CD4-positive, alpha-beta memory T cell (primary cell): ENCODE measurements at places on chromosomes 2 and 18. TPM values are rescaled to one million over a fixed set of nuclear protein-coding genes. Genes with fewer than 3 reads are reported as not detected.

- no peak overlapping the region for H3K4me3 ChIP-seq
- DNase-seq = no peak
- H3K4me1 ChIP-seq = no peaks in the 10 kb centered on the region
- no peaks in the 10 kb centered on the region for H3K36me3 ChIP-seq
Measured at GRCh38 chr18:379681-380330, 112.0 kb upstream of the THOC1 start.

DNA sequence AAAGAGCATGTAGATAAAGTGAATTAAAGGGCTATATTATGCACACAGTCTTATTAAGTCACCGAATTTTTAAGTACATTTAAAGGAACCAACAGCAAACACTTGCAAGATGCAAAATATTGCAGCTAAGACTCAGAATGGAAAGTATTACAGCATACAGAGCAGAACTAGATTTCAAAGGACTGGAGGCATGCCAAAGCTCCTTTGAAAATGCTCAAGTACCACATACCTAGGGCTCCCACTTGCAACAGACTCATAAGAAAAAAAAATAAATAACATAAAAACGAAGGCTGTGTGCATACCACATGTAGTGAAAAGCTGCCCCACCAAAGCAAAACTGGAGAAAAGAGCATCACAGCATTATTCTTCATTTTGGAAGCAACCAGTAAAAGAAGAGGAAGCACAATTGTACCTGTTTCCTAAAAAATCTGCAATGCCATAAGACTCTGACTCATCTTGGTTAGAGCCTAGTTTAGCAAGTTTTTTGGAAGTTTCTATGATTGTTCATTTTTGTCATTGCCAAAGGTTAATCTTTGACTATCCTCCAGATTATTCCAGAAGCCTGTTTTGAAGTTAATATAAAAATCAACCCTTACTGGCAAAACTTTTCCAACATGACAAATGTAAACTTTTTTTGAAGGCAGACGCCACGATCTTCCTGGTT lies 306.0 kb upstream of the COL3A1 start:
- H3K4me3 ChIP-seq = no peak overlapping the region
- H3K27me3 ChIP-seq = no peaks in the 10 kb centered on the region
- H3K36me3 ChIP-seq = no peaks in the 10 kb centered on the region

DNA sequence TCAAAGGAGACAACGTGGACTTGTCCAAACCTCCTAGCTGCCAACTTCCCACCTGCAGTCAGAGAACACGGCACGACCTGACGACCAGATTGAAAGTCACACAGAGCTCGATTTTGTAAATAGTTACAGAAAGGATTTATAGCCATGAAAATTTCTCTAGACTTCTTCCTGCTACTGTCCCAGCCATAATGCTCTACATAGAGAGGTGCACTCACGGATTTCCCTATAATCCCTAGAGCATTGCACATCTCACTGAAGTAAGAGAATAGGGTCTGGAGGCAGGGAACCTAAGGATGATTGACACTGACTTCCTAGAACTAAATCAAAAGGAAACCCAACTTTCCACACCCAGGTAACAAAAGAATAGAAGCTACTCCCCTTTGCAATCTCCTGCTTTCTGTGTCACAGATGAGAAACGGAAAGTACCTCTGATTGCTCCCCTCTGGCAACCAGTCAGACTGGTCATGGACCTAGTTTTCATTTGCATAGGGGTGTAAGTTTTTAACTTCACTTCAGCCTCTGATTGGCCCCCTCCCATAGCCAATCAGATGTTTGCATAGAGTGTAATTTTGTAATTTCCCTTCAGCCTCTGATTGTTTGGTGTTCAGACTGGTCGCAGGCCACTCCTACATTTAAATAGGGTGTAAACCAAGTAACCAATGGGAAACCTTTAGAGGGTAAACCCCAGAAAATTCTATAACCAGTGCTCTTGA lies 58.6 kb upstream of the FBXO11 start:
- H3K36me3 ChIP-seq = no peaks in the 10 kb centered on the region
- DNase-seq = no peak
- H3K4me3 ChIP-seq = no peak overlapping the region

GRCh38 chr18:77811503-77811902 lies 561.9 kb downstream of the GALR1 start:
- H3K4me1 ChIP-seq = no peaks in the 10 kb centered on the region
- DNase-seq = no peak
- H3K27me3 ChIP-seq = no peaks in the 10 kb centered on the region
- H3K36me3 ChIP-seq = no peaks in the 10 kb centered on the region
- no peak overlapping the region for H3K27ac ChIP-seq

DNA sequence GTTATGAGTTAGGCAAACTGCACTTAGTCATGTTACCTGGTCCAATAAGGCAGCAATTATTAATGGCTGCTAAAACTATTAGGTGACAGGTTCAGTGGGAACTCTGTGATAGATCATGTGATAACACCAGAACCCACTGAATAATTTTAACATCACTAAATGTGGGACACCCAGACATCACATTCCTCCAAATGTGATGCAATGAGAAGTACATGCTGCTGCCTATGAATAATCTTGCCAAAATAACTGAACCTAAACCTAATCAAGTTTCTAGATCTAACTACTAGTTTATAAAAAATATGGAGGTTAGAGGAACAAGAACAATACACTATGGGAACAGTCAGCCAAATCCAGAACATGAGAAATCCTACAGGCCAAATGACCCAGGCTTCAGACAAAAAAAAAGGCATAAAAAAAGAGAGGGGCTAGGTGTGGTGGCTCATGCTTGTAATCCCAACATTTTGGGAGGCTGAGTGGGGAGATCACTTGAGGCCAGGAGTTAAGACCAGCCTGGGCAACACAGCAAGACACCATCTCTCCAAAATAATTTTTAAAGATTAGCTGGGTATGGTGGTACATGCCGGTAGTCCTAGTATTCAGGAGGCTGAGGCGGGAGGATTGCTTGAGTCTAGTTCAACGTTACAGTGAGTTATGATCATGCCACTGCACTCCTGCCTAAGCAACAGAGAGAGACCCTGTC lies 7.0 kb upstream of the ACTR2 start:
- no peak overlapping the region for H3K4me3 ChIP-seq
- no peak for DNase-seq
- H3K27ac ChIP-seq = no peak overlapping the region
- no peaks in the 10 kb centered on the region for H3K4me1 ChIP-seq
- H3K27me3 ChIP-seq = no peaks in the 10 kb centered on the region

DNA sequence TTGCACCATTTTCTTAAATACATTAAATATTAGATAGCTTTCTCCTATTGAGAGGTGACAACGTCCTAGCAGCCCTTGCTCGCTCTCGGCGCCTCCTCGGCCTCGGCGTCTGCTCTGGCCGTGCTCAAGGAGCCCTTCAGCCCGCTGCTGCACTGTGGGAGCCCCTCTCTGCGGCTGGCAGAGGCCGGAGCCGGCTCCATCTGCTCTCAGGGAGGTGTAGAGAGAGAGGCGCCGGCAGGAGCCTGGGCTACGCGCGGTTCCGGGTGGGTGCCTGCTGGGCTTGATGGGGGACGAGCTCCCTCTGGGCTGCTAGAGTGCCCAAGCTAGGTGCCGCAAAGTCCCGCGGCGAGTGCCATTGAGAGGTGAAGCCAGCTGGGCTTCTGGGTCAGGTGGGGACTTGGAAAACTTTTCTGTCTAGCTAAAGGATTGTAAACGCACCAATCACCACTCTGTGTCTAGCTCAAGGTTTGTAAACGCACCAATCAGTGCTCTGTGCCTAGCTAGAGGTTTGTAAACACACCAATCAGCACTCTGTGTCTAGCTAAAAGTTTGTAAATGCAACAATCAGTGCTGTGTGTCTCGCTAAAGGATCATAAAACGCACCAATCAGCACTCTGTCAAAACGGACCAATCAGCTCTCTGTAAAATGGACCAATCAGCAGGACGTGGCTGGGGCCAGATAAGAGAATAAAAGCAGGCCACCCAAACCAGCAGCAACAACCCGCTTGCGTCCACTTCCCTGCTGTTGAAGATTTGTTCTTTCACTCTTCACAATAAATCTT lies 3.1 kb downstream of the RPRD1A start:
- no peak for DNase-seq
- H3K4me1 ChIP-seq = peaks cover 35% of the 10 kb centered on the region
- H3K4me3 ChIP-seq = no peak overlapping the region
- H3K27ac ChIP-seq = no peak overlapping the region
- no peaks in the 10 kb centered on the region for H3K27me3 ChIP-seq
- no peaks in the 10 kb centered on the region for H3K36me3 ChIP-seq

DNA sequence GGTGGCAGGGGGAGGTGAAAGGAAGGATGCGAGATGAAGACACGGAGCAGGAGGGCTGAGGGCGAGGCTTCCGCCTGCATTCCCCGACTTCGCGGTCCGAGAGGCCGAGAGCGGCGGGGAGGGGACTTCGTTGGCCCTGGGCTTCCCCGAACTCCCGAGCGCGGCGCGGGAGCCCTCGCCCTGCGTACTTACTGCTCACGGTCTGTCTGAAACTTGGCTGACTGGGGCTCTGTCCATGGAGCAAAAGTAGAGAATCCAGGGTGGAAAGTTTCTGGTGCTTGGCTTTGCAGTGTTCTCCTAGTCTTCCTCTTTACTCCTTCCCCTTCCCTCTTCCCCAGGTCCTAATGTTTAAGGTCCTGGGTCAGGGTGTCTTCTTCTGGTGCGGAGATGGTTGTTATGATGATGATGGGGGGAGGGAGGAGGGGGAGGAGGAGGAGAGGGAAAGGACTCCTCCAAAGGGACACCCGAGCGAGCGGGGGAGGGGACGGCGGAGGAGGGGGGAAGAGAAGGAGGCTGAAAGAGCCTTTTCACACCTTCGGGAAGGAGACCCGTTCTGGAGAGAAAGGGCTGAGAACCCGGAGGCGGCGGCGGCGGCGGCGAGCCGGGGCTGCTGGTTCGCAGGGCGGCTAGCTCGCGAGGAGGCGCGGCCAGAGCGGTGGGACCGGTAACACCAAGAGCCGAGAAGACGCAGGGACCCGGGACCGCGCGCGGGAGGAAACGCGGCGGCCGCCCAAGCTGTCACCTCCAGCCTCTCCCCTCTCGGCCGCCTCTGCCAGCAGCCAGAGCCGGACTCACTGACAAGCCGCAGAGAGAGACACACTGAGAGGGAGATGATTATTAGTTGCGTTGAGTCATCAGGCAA lies at the start of gene SATB2:
TSS of gene SATB2 (minus strand) at position 793 of the 862 bp plus-strand sequence. CDS start 1,902 bp downstream, outside the sequence.
- no peak within 1 kb of the TSS for H3K27ac ChIP-seq
- peak within 1 kb of the TSS; percentile 60 for H3K4me3 ChIP-seq

DNA sequence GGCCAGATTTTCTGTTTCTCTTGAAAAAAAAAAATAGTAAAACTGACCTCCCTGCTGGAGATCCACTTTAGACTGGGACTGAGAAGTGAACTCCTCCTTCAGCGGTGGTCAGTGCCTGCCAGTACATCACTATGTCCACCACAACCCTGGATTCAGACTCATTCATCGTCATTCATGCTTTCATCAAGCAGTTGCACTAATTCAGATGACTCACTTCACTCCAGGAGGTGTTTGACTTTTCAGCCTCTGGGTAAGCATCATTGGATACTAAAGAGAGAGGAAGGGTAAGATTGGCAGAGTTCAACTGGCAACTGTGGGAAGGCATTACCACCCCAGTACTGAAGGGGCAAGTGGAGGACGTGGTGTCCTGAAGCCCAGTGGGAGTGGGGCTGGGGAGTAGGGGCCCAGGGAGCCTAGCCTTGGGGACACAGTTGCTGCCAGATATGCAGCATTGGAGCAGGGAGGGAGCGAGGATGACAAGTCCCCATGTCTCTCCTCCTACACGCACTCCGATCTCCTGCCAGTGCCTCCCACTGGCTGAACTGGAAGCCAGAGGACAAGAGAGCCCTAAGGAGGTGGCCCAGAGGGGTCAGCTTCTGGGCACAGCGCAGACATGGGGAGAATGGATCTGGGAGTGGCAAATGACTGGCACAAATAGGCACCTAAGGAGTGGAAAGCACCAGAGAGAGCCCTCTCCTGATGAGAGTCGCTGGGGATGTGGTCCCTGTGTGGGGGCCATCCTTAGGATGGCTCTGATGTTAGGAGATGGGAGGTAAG lies 111.1 kb downstream of the TGFA start:
- H3K4me3 ChIP-seq = no peak overlapping the region
- no peaks in the 10 kb centered on the region for H3K27me3 ChIP-seq
- no peak for DNase-seq
- no peaks in the 10 kb centered on the region for H3K36me3 ChIP-seq

DNA sequence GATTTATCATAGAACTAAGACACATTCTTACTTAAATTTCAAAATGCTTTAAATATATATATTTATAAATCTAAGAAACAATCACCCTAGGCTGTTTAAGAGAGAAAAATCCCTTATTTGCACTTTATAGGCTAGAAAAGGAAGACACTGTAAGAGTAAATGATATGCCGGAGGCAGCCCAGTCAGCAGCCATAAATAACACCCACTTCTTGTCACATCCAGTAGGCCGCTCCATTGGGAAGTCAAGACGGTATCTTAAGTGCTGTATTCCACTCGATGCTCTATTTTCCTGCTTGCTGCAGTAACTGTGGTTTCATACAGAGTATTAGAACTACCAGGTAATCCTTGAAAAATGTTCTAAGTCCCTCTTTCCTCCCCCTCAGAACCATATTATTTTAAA lies 57.9 kb downstream of the ABCA12 start:
- no peak for DNase-seq
- no peaks in the 10 kb centered on the region for H3K27me3 ChIP-seq
- no peaks in the 10 kb centered on the region for H3K36me3 ChIP-seq
- no peak overlapping the region for H3K27ac ChIP-seq
- H3K4me1 ChIP-seq = no peaks in the 10 kb centered on the region
- H3K4me3 ChIP-seq = no peak overlapping the region

DNA sequence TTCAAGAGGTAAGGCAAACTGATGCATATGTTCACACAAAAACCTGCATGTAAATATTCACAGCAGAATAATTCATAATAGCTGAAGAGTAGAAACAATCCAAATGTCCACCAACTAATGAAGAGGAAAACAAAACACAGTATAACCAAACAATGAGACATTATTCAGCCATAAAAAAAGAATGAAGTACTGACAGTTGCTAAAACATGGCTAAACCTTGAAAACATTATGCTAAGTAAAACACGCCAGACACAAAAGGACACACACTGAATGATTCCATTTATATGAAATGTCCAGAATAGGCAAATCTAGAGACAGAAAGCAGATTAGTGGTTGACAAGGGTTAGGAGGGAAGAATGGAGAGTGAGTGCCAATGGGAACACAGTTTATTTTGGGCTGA lies 86.9 kb downstream of the SESTD1 start:
- H3K36me3 ChIP-seq = no peaks in the 10 kb centered on the region
- no peak overlapping the region for H3K4me3 ChIP-seq
- no peak overlapping the region for H3K27ac ChIP-seq

DNA sequence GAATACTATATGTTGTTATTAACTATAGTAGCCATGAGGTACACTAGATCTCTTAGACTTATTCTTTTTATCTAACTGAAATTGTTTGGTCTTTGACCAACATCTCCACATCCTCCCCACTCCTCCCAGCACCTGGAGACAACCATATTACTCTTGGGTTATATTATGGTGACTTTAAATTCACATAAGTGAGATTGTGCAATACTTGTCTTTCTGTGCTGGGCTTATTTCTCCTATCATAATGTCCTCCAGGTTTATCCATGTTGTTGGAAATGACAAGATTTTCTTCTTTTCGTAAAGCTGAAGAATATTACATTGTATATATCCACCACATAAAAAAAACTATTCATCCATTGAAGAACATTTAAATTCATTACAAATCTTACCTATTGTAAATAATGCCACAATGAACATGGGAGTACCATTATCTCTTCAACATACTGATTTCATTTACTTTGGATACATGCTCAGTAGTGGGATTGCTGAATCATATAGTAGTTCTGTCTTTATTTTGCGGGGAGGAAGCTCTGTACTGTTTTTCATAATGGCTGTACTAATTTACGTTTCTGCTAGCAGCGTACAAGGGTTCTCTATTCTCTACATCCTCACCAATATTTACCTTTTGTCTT lies 159.2 kb upstream of the SCN7A start:
- H3K36me3 ChIP-seq = no peaks in the 10 kb centered on the region
- H3K27me3 ChIP-seq = no peaks in the 10 kb centered on the region

Gene DUSP19
- total RNA-seq = 3.7 TPM

Gene EVA1A
- not detected for total RNA-seq

Gene C1QL2
- not detected for total RNA-seq

Gene SUMO1
- total RNA-seq = 53.5 TPM

Gene MFSD6
- 47.5 TPM for total RNA-seq
